Stimulated activated CD4-positive, alpha-beta T cell treated with anti-CD3 and anti-CD28 coated beads, Interleukin-15, amount 100 ng/mL, for 48 hours (primary cell): ENCODE measurements at places on chromosomes 11 and 22.

GRCh38 chr11:133202816-133203215, 329.5 kb downstream of the OPCML start:
- no peak for DNase-seq

DNA sequence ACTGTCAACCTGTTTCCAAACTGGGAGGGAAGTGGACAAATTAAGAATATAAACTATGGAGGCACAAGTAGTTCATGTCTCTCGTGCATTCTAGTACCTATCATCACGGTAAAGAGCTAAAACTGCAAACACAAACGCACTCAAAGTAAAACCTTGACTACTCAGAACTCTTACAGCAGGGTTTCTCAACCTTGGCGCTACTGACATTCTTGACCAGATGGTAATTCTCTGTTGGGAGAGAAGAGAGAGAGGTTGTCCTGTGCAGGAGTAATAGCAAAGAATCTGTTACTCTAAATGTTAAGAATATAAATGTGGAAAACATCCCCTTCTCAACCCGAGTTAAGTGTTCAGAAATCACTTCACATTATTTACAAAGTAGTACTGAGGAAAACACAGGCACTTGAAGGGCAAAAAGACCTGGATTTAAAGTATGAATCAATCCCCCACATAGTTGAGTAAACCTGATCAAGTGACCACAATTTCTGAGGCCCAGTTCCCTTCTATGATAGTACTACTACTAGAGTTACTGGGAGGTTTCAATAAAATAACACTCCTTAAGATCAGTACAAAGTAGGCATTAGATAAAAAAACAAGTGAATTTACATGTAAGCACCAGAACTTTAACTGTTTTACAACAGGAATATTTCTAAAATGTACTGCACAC, 73.1 kb upstream of the ARHGAP32 start:
- DNase-seq = no peak

DNA sequence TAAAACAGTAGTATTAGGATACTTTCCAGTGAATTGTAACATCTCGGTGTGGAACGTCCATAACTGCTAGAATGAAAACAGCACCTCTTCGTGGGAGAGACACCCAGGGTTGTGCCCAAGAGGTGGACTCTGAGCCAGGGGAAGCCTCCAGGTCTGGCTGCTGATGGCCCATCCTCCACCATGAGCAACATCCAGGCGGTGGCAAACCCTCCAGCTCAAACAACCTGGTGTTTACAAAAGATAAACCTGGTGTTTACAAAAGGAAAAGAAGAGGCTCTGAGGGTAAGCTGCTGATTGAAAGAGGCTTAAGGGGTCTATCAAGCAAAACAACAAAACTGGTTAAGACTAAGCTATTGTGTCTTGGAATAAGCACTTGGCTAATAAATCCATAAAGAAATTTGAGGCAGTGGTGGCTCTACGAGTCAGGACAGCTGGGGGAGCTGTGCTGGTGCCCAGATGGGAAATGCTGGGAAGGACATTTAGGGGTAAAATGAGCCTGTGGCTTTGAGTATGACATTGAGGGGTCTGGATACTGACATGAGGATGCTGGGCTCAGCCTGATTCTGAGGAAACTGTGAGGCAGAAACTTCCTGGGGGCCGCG, 909.0 kb downstream of the BRD1 start:
- no peak for DNase-seq

DNA sequence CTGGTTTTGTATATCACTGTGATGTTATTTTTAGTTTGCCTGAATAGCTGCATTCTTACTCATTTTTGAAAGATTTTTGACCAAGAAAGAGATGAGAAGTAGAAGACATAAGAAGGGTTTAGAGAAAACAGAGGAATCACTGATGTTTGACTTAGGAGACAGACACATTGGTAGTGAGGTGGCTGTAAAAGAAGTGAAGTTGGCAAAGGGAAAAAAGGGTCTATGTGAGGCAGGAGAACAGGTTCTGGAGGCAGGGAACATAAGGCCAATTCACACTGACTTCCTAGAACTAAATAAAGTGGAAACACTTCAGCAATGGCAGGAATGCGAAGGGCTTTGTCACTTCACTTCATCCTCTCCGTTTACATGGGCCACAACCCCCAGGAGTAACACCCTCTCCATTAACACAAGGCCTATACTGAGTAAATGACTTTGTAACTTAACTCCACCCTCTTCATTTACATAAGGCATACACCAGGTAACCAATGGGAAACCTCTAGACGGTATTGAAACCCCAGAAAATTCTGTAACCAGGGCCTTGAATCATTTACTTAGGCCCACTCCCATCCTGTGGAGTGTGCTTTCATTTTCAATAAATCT, 36.5 kb downstream of the CTSC start:
- no peak for DNase-seq

DNA sequence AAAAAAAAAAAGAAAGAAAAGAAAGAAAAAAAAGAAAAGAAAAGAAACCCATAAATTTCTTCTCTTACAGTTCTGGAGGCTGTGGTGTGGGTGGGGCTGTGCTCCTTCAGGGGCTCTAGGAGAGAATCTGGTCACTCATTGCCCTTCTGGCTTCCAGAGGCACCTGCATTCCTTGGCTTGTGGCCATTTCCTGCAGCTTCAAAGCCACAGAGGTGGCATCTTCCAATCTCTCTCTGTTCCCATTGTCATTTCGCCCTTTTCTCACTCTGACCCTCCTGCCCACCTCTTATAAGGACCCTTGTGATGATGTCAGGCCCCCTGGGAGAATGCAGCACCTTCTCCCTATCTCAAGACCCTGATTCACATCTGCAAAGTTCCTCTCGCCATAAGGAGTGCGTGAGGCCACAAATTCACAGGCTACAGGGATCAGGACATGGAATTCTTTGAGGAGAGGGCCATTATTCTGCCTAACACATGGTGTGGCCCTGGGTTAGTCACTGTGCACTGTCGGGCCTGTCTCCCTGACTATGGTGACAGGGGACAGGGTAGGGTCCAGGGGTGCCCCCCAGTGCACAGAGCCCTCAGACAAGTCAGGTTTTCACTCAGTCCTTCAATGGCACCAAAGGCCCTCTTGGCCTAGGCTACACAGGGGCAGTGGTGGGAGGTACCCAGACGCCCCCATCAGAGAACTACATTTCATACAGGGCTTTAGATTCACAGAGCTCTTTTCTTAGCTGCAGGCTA, 38.6 kb upstream of the PRR5 start:
- DNase-seq = no peak

DNA sequence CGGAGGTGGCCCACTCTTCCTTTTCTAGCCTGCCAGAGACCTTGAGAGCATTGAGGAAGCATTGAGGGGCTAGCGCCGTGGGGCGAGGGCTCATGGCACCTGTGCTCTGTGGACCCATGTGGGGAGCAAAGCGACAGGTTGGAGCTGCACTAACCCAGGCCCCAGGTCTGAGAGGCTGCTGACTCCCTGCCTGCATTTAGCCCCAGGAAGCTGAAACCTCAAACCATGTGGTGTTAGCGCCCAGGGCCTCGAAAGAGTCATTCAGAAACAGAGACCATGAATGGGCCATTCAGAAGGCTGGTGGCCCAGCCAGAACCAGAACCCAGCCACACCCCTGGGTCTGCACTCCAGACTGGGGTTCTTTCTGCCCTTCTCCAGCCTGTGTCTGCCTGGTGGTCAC, 88.6 kb downstream of the BCR start:
- no peak for DNase-seq

DNA sequence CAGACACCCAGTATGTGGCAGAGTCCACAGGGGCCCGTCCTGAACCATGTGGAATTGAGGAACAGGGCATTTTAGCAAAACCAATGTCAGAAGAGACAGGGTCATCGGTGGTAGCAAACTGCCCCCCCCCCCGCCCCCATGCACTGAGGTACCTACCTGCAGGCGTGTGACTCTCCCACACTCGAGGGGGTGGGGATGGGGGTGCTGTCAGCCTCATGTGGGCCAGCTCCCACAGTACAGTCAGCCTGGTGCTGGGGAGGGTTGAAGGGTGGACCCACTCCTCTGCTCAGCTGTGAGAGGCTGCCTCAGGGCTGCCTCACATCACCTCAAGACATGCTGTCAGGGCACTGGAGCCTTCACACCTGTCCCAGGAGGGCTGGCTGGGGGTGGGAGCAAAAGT, 10.7 kb upstream of the SUSD2 start:
- no peak for DNase-seq

DNA sequence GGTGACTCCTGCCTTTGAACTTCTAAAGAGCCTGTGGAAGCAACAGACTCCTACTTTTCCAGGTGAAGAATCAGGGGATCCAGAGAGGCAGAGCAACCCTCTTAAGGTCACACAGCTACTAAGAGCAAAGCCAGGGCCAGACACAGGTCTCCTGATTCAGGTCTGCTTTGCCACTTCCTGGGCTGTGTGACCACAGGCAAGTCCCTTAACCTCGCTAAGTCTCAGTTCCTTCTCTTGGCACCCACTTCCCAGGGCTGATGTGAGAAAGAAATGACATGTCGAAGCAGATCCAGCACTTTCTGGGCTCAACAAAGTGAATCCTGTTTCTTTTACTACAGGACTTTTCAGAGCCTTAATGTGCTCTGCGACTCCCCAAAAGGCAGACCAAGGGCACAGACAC, 30.2 kb downstream of the UQCR10 start:
- DNase-seq = no peak
